ENCODE measurements at places on chromosomes 2 and 18. TPM values are rescaled to one million over a fixed set of nuclear protein-coding genes. Genes with fewer than 3 reads are reported as not detected.

HTRA2 gene
- total RNA-seq = 30.6 TPM

RBKS gene
- total RNA-seq = 3.2 TPM

CD8B2 gene
- total RNA-seq = 0.11 TPM

SCN3A gene
- total RNA-seq = 40.8 TPM

RTP5 gene
- not detected for total RNA-seq

RBM43 gene
- total RNA-seq = 12.1 TPM

PTMA gene
- 734 TPM for total RNA-seq

SLC4A5 gene
- total RNA-seq = 36.3 TPM

SAP130 gene
- 8.7 TPM for total RNA-seq

LRP2 gene
- 88.0 TPM for total RNA-seq

TMEM17 gene
- 6.0 TPM for total RNA-seq
